Motor neuron (in vitro differentiated cells): ENCODE measurements at places on chromosomes 1 and 21. TPM values are rescaled to one million over a fixed set of nuclear protein-coding genes. Genes with fewer than 3 reads are reported as not detected.

- no peak for ATAC-seq
Measured at GRCh38 chr21:45470087-45470515, 65.1 kb downstream of the COL18A1 start.

DNA sequence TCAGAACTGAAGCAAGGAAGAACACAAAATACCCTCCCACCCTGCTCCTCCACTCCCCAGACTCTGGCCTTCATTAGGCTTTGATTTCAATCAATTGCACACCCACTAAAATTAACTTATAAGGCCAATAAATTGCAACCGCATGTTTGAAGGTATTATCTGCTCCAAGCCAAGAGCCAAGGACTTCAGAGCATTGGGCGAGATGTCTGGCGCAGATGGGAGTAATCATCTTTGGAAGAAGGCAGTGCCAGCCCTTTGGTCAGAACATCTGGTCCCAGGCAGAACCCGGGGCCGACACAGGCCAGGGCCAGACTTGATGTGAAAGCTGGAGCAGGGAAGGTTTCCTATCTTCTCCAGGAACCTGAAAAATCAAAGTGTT, 60.0 kb downstream of the SLC66A1 start:
- ATAC-seq = no peak

GRCh38 chr21:42644223-42645208, 8.9 kb upstream of the PDE9A start:
- ATAC-seq = no peak

PKP1 gene
- total RNA-seq = 0.49 and 0.53 TPM in 2 replicates

DNA sequence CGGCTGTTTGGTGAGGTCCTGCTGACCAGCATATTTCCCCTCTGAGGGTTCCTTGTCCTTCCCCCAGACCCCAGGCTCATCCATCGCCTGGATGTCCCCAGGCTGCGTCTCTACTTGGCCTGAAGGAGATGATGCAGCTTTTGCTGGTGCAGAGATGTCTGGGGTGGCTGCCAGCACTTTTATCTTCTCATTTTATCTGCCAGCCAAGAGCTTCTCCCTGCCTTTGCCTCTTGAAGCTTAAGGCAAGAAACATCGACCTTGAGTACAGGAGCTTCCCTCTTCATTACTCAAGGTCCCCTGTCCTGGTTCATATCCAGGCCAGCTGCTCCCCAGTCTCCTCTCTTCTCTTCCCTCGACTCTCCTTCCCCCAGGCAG, 9.2 kb upstream of the H6PD start:
- no peak for ATAC-seq

DNA sequence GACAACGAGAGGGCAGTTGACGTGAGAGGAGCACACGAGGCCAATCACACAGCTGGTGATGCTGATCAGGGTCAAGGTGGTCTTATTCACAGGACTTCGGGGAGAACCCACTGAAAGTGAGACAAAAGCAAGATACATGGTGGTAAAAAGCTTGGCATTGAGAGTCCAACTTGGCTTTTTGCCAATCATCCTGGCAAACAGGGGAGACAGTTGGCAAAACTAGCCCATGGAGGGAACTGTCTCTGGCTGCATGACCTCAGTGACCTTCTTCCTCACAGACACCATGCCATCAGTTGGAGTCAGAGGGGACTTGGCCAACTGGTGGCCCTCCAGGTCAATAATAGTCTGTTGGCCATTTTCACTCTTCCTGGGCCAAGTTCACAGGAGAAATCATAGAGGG, 139.9 kb downstream of the ASTN1 start:
- ATAC-seq = no peak

- peak; percentile 62 for ATAC-seq
Measured at GRCh38 chr1:12001249-12001917, 17.9 kb upstream of the MIIP start.

GRCh38 chr1:154559466-154560044, 1.1 kb upstream of the UBE2Q1 start:
- peak; percentile 55 for ATAC-seq

DNA sequence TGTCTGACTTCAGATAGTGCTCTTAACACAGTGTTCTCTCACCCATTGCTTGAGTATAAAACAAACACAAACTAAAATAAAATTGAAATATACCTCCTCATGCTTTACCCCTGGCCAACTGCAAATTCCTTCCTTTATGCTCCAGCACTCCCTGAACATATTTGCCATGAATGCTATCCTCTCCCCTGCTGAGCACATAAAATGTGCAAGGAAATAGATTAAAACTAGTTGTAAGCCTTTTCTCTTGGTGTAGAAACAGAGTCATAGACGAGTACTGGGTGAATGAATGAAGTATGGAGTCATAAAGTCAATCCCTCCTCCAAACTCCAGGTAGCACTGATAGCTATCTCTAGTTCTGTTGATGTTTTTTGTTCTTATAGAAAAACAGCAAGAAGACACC, 2.6 kb downstream of the GPR161 start:
- ATAC-seq = no peak

DNA sequence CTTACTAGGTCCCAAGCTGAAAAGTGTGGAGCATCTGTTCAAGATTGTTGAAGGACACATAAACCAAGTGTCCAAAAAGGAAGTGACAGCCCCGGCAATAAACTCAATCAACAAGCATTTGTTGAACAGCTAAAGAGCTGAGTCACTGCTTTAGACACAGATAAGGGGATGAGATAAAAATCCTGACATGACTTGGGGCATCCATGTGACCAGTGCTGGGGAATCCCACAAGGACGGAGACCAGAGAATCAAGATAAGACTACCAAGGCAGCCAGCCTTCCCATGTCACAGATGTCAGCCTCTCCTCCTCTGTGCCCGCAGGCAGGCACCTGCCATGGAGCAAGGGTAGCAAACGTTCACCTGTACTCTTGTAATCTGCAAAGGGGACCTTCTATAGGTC, 118.6 kb upstream of the KAZN start:
- no peak for ATAC-seq

- no peak for ATAC-seq
Measured at GRCh38 chr1:245742896-245743295, 588.1 kb downstream of the KIF26B start.

CYP2J2 gene
- 0.05 and 0.19 TPM in 2 replicates for total RNA-seq
